ENCODE measurements at places on chromosomes 1 and 21. TPM values are rescaled to one million over a fixed set of nuclear protein-coding genes. Genes with fewer than 3 reads are reported as not detected.

The AIRE gene
- not detected for polyA plus RNA-seq

DNA sequence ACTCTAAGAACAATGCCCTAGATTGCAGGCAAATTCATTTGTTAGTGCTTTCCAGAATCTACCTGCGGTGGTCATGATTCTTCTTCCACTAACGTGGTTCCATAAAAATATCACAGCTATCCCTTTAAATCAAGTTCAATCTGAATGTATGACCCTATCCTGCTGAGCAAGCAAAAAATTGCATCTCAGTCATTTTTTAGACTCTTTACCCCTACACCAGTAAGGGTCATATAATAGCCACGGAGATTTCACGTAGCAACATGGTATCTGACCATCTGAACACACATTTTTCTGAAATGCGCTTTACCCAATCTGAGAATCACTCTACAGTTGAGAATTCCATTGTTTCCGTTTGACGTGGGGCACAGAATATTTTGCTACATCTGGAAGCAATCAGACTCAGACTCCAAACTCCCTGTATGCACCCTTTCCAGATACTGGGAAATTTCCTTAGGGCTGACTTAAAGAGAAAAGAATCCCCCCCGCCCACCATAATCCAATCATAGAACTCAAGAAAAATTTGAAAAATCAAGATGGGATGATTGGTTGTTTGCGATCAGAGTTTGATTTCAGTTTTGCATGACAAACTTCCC is 699.2 kb upstream of the ZP4 start:
- no peak overlapping the region for H3K27ac ChIP-seq
- no peak for DNase-seq
- H3K27me3 ChIP-seq: no peaks in the 10 kb centered on the region
- H3K36me3 ChIP-seq: no peaks in the 10 kb centered on the region
- no peak overlapping the region for H3K4me3 ChIP-seq
- no peaks in the 10 kb centered on the region for H3K4me1 ChIP-seq

GRCh38 chr1:2344744-2345296 is 46.5 kb downstream of the MORN1 start:
- no peak overlapping the region for H3K4me3 ChIP-seq
- H3K36me3 ChIP-seq: no peaks in the 10 kb centered on the region
- H3K27me3 ChIP-seq: no peaks in the 10 kb centered on the region
- H3K27ac ChIP-seq: no peak overlapping the region

The ZNHIT6 gene
- 3.9 TPM for polyA plus RNA-seq

DNA sequence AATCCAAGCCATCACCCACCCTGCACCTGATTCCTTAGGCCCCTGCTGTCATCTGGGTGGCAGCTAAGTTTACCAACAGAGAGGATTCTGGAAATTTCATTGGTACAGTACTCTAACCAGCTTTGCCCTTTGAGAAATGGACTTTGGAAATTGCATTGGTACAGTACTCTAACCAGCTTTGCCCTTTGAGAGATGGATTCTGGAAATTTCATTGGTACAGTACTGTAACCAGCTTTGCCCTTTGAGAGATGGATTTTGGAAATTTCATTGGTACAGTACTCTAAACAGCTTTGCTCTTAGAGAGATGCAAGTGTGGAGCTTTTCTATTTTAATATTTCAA is 42.5 kb downstream of the MAB21L3 start:
- no peaks in the 10 kb centered on the region for H3K36me3 ChIP-seq
- no peak overlapping the region for H3K27ac ChIP-seq
- no peak overlapping the region for H3K4me3 ChIP-seq
- no peaks in the 10 kb centered on the region for H3K27me3 ChIP-seq
- peaks cover 9% of the 10 kb centered on the region for H3K4me1 ChIP-seq

GRCh38 chr21:44898851-44899767 is 21.6 kb downstream of the ITGB2 start:
- H3K27ac ChIP-seq: no peak overlapping the region
- no peaks in the 10 kb centered on the region for H3K4me1 ChIP-seq
- no peak for DNase-seq
- H3K4me3 ChIP-seq: no peak overlapping the region
- H3K36me3 ChIP-seq: peaks cover 6% of the 10 kb centered on the region
- no peaks in the 10 kb centered on the region for H3K27me3 ChIP-seq

DNA sequence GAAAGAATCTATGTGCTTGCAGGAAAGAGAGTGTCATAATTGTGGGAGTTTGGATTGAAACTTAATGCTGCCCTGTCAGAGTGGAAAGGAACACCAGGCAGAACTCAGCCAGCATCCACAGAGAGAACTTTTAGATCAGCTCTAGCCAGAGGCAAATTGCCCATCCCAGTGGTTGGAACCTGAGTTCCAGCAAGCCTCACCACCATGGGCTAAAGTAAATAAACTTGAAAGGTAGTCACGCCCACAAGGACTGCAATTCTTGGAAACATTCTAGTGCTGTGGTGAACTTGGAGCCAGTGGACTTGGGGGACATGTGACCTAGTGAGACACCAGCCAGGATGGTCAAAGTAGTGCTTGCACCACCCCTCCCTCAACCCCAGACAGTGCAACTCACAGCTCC is 571.6 kb downstream of the LRRIQ3 start:
- H3K4me3 ChIP-seq: no peak overlapping the region
- no peaks in the 10 kb centered on the region for H3K27me3 ChIP-seq
- H3K27ac ChIP-seq: no peak overlapping the region
- no peak for DNase-seq
- peaks cover 5% of the 10 kb centered on the region for H3K4me1 ChIP-seq

Measured in sigmoid colon (tissue), 7 donors.